ENCODE measurements at places on chromosomes 12 and 14.

- no peak for DNase-seq
Measured at GRCh38 chr12:120404271-120404670, 33.6 kb upstream of the COX6A1 start.

DNA sequence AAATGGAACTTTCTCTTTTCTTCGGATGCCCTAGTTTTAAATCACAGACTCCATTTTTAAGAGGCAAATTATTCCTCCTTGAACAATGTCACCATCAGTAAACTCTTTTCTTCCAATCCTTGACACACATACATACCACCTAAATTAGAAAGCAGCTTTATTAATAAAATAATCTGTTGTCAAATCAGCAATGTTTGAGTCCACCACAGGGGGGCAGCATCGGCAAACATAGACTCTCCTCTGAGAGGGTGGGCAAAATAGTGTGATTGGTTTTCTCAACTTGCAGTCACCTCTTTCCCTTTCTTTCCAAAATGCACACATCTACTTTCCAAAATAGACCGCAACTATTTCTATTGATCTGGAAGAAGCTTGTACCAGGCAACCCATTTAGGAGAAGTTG lies 438.4 kb upstream of the OR4E1 start:
- no peak for DNase-seq

- DNase-seq, result no peak
Measured at GRCh38 chr12:27988594-27989233, 16.2 kb upstream of the PTHLH start.

GRCh38 chr12:67656251-67656650 lies 7.7 kb downstream of the DYRK2 start:
- no peak for DNase-seq

DNA sequence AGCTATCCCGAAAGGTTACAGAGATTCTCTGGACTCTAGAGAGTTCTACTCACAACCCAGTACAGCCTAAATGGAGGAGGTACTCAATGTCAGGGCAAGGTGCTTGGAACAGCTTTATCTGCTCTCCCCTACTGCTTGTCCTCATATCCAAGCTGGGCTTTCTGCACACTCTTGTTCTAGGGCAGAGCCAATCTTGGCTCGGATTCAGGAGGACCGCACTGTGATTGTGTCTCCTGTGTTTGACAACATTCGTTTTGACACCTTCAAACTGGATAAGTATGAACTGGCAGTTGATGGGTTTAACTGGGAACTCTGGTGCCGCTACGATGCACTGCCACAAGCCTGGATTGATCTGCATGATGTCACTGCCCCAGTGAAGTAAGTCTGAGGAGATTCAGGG lies 25.0 kb downstream of the GALNT8 start:
- DNase-seq, result no peak

DNA sequence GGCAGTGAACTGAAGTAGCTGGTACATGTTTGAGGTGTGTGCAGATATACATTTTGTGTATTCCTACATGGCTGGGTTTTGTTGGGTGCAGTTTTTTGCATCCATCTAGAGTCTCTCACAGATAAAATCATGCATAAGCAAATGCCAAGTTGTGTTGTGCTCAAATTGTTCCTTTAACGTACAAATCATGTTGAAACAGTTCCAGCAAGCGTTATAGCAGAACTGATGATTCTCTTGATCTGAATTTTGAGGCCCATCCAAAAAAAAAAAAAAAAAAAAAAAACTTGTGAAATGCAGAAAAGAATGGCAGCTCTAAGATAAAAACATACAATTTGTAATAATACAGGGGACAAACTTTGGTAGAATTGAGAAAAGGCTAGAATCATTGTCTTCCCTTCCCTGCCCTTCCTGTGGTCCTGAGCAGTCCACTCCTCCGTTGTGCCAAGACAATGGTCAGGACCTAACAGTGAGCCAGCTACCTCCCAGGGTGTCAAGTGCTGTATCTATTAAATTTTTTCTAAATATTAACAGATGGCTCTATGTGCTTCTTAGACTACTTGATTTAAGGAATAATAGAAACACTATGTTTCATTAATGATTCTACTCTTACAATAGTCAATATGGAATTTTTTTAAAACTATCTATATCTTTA lies 122.1 kb downstream of the PLEKHA5 start:
- DNase-seq, result no peak

- DNase-seq, result no peak
Measured at GRCh38 chr14:68181519-68182326, 362.1 kb downstream of the RAD51B start.

DNA sequence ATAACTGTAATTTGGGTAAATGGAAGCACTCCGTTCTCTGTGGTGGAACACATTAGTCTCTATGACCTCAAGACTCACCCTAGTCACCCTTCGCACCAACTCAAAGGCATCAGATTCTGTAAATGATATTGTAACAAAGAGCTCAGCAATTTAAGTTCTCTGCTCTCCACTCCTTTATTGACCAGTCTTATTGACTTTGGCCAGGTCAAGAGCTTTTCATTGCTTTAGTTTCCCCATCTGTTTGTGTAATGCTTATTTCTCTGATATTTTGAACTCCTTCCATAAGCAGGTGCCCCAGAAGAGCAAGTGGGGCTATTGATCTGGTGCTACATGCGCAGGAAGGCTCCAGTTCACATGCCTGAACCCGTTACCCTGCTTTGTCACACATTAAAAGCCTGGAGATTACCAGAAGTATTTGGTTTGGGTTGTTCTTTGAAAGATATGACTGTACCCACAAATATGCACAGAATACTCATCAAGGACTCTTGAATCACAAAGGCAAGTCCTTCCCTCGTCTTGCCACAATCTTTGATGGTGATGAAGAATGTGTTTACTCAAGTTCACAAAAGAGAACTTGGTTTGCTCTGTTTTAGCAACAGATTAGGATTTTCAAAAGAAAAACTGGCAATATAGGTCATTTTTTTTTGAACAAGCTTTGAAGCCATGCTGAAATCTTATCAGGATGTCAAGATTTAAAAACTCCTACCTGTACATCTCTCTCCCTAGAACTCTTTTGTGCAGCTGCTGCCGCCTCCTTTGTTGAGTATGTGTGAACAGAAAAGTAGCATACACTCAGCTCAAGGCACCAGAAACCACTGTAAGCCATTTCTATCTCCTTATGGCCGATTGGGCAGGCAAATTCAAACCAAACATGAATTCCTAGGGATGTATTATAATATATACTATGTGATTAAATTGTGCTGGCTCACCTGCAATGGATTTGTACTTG lies 193.9 kb downstream of the BCAT1 start:
- DNase-seq, result peak; percentile 30

DNA sequence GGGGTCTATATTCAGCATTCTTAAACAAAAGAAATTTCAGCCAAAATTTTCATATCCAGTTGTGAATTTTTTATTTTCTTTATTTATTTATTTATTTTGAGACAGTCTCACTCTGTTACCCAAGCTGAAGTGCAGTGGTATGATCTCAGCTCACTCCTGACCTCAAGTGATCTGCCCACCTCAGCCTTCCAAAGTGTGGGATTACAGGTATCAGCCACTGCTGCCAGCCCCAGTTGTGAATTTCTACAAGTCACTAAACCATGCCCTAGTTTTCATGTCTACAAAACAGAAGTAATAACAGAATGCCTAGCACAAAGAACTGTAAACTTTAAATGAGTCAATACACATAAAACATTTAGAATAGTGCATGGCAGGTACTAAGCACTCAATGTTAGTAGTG lies 254.2 kb downstream of the C12orf50 start:
- no peak for DNase-seq

GRCh38 chr12:19415563-19415962 lies 23.7 kb upstream of the AEBP2 start:
- no peak for DNase-seq

- no peak for DNase-seq
Measured at GRCh38 chr14:49196327-49196726, 389.9 kb downstream of the RPS29 start.

GRCh38 chr14:54462048-54462447 lies 20.9 kb upstream of the CNIH1 start:
- no peak for DNase-seq

GRCh38 chr12:119369161-119369560 lies 34.6 kb downstream of the CCDC60 start:
- DNase-seq, result no peak

- no peak for DNase-seq
Measured at GRCh38 chr12:71431991-71432390, 7.6 kb upstream of the LGR5 start.

DNA sequence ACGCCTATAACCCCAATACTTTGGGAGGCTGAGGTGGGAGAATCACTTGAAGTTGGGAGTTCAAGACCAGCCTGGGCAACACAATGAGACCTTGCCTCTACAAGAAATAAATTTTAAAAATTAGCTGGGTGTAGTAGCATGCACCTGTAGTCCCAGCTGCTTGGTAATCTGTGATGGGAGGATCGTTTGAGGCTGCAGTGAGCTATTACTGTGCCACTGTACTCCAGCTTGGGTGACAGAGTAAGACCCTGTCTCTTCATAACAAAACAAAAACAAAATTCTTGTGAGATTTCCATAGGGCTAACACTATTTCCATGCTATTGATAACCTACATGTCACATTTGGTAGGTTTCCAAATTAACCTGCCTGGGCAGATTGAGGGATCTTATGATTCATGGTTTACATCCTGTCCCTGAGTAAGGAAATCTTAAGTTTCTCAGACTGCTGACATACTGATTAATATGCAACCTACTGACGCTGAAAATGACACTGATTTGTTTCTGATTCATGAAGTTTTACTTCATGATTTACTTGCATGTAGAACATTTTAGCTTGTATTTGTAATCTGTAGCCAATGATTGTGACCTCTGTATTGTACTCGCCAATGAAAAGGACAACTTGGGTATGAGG lies 15.9 kb downstream of the ATP6V1D start:
- no peak for DNase-seq

DNA sequence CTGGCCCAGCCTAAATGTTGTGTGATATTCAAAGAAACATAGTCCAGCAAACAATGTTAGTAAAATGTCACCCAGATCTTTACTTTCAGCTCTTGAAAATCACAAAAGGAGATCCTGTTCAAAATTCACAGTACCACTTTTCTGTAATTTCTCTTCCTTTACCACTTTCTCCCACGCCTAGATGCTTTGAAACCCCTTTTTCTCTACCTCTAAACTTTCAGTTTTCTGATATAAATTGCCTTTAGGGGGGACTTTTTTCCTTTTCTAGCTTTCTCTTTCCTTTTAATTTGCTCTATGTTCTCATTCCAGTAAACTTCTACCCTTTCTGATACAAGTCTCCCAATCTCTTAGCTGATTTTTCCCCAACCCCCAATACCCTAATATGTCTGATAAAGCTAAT lies 101.8 kb downstream of the LMO3 start:
- no peak for DNase-seq

DNA sequence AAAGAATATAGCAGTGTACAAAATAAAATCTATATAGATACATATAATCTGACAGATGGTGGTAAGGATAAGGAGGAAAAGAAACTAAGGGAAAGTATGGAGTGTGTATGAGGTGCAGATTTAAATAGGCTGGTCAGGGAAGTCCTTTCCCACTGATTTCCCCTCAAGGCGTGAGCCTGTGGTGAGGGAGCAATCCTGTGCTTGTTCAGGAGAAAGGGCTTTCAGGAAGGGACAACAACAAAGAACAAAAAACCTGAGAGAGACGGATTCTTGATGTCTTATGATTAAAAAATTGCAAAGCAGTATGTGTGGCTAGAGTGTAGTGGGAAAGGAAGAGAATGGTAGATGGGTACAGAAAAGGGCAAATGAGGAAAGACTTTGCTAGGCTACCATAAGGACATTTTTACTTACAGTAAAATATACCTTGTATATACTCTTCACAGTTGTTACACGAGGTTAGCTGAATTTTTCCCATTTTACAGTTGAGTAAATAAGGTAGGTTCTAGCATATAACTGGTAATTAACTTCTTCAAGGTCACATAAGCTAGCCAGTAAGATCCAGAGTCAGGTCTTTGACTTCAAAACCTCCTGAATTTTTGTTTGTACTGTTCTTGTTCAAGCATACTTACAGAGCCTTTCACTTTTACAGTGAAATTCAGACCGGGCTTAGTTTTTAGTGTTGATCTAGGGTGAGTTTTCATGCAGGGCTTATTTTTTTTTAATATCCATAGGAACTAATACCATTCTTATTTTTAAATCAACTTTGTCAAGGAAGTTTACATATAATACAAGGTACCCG lies 15.6 kb downstream of the CNOT2 start:
- no peak for DNase-seq

- no peak for DNase-seq
Measured at GRCh38 chr12:66152732-66153131, 17.1 kb downstream of the TMBIM4 start.

- no peak for DNase-seq
Measured at GRCh38 chr12:76876696-76877229, 2.1 kb downstream of the CSRP2 start.

DNA sequence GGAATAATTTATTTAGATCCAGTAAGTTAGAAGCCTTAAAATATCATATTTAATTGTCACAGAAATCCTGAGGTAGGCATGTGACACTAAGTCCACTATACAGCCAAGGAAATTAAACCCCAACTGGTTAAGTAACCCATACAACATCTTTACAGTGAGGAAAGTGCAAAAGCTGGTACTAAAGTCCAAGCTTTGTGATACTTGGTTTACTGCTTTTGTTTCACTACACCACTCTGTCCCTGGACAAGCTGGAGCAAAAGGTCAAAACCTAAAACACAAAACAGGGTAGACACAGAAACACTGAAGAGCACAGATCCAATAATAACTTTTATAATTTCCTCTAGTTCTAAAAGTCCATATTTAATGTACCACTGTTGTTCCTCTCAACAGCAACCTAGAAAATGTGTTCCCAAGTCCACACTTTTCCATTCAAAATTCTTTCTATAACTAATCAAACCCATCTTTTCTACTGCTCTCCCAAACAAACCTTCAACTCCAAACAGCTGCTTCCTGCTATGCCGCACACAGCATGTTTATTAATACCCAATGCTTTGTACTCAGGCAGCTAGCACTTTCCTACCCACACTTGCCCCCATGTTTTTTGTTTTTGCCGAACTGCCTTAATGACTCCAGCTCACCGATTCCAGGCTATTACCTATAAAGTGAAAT lies 90.9 kb downstream of the MED13L start:
- DNase-seq, result no peak

- no peak for DNase-seq
Measured at GRCh38 chr12:2624543-2625288, 170.1 kb upstream of the FKBP4 start.

DNA sequence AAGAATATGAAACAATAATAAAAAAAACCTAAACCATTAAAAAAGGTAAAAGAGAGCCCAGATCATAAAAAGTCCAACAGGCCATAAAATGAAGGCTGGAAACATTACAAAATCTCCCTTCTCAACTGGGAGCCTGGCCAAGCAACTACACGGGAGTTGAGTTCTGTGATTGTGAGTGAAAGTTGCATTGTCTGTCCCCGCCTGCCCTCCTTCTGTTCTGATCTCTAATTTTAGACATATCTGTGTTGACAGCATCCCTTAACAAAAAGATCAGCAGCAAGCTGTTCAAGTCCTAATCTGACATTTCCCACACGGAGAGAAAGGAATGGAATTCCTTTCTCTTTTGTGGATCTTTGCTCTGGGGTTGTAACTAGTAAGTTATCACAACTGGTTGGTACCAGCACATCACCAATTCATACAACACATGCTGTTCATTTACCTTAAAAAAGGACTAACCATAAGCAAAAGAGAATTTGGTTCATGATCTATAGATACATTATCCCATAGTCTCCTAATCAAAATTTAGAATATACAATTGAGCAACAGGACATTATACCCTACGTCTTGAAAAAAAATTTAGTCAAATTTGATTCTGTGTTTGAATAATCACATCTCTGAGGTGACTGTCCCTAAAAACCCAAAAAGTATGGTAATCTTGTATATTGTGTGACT lies 205.1 kb upstream of the GZMB start:
- no peak for DNase-seq
